ENCODE measurements at places on chromosomes 5 and 9.

DNA sequence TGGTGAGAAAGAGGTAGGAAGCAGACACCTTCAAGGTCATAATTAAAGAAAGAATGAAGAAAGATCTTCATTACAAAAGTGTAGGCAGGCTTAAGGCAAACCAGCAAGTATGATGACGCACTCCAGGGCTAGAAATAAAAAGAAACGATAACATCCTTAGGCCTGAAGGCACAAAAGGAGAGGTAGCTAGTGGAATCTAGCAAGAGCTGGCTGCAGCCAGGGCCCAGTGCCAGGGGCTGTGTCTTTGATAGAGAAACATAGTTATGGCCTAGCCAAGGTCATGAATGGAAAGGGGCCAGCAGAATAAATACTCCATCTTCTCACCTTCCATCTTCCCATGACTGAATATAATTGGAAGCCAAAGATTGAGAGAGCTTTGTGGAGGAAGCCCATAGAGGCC, 6.8 kb upstream of the SH3TC2 start:
- no peak for DNase-seq

DNA sequence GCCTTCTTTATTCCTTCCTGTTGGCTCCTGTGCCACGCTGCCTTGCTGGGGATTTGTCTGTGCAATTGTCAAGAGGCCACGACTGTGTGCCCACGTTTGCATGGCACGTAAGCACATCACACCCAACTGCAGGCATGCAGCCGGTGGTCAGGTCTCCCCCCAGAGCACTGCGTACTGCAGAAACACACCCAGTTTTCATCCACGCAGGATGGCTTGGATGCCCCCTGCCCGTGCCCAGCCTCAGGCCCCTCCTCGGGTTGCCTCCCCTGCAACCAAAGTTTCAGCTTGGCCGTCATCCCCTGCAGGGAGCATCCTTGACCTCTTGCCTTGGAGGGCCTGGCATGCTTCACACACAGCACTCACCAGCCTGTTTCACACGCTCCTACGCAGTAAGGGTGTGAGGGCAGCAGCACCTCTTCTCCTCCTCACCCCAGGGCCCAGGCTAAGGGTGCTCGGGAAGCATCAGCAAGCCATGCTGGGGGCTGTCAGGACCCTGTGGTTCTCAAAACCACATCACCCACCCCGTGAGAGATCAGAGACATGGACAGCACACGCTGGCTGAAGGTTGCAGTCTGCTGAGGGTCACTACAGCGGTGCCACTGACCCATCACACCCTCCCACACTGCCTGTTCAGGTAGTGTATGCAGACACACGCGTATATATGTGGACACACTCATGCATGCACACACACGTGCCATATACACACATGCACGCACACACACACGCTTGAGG, 3.1 kb downstream of the MRPL36 start:
- no peak for DNase-seq

DNA sequence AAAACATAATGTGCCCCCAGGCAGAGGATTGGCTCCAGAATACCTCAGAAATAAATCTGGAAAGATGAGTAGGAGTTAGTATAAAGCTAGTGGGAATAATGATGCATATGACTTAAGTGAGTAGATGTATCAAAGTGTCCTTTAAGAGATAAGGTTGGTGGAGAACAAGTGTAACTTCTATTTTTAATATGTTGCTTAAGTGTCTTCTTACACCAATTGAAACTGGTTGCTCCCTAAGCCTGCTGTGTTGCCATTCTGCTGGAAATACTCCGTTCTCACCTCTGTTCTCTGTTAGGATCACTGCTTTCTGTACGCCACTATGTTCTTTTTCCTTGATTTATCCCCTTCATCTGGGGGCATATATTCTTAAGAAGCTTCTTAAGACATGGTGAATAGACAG, 286.4 kb downstream of the TMEM232 start:
- DNase-seq: no peak

DNA sequence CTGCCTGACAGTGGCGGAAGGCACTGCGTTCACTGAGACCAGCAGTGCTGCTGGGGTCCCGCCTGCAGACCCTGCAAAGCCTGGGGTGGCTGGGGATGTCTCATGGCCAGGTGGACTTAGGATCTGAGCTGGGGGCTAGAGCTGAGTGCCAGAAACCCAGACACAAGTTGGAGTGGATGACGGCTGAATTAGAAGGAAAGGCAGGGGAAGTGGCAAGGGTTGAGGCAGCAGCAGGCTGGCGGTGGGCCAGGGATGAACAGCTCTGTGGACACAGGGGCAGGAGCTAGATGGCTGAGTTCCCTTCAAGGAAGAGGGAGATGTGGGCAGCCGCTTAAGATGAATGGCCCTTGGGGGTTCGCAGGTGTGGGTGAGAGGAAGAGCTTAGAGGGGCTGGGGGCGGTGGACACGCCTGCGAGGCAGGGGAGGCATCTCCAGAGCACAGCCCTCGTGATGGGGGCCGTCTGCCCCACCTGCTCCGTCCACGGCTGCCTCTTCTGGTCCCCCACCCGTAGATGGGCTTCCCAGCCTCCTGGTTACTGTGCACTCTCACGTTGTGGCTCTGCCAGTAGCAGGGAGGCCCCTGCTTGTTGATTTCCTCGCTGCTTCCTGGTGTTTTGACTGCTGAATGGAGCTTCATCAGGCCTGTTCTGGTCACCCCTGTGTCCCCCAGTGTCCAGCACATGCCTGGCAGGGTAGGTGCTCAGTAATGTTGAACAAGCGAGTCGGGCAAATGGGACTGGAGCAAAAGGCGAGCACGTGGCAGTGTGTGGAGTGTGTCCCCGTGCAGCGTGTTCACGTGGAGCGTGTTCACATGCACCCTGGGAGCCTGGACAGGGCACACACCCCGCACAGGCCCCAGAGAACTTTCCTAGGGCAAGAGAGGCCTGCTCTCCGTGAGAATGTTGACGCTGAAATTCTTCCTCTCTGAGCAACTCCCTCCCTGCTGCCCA, 168.2 kb downstream of the CACNA1B start:
- no peak for DNase-seq

- no peak for DNase-seq
Observed at GRCh38 chr5:75640395-75640794, 29.1 kb downstream of the ANKDD1B start.

GRCh38 chr9:90457386-90458190, 185.0 kb downstream of the DIRAS2 start:
- no peak for DNase-seq

DNA sequence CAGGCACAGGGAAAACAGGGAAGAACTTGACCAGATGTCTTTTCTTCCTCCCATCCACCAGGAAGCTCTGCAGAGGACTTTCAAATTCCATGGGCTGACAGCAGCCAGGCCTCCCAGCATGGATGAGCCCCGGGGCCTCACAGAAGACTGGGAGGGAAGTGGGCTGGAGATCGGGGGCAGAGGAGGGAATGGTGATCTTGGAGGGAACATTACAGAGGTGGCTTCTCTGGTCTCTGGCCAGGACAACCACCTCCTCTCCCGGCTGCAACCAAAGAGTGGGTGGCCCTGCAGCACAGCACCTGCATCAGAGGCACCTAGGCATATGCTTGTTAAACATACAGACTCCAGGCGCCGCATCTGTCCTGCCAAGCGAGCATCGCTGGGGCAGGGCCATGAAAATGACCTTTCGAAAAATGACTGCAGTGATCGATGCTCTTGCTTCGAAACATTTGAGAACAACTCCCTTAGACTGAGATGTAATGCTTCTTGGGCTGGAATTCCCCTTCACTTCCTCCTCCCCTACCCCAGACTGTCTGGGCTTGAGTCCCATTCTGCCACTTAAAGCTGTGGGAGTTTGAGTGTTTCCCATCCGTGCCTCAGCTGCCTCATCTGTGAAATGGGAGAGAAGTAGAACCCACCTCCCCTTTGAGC, 68.7 kb upstream of the UNC5A start:
- no peak for DNase-seq

GRCh38 chr9:8172000-8172399, 372.4 kb upstream of the DMAC1 start:
- no peak for DNase-seq

Measured in activated CD8-positive, alpha-beta memory T cell treated with anti-CD3 and anti-CD28 coated beads for 1 hour (primary cell).